ENCODE measurements at places on chromosomes 6 and 20. TPM values are rescaled to one million over a fixed set of nuclear protein-coding genes. Genes with fewer than 3 reads are reported as not detected.

- no peak for DNase-seq
Observed at GRCh38 chr6:109484122-109484521, 1.1 kb upstream of the ZBTB24 start.

Gene ADAM33
- 28.5 TPM for total RNA-seq

- no peak for DNase-seq
Observed at GRCh38 chr6:81562169-81562568, 190.3 kb downstream of the TENT5A start.

Gene HSPA12B
- total RNA-seq, result 58.2 TPM

DNA sequence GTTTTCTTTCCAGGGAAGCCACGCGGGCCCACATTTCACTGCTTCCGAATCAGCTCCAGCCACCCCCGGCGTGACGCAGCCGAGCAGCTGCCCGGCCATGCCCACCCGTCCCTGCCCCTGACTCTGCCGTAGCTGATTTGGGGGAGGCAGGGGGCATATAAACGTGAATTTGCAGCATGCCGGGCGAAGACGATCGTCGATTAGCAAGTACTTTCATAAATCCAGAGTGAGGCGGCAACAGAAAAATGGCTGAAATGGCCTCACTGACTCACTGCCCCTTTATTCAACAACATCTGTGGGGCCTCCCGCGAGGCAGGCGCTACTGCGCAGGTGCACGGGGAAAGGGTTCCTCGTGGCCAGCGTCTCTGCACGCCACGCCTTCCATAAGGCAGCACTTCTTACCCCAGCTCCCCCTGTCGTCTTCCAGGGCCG is 118.0 kb downstream of the DLL1 start:
- no peak for DNase-seq

Gene NHSL1
- 23.2 TPM for total RNA-seq

DNA sequence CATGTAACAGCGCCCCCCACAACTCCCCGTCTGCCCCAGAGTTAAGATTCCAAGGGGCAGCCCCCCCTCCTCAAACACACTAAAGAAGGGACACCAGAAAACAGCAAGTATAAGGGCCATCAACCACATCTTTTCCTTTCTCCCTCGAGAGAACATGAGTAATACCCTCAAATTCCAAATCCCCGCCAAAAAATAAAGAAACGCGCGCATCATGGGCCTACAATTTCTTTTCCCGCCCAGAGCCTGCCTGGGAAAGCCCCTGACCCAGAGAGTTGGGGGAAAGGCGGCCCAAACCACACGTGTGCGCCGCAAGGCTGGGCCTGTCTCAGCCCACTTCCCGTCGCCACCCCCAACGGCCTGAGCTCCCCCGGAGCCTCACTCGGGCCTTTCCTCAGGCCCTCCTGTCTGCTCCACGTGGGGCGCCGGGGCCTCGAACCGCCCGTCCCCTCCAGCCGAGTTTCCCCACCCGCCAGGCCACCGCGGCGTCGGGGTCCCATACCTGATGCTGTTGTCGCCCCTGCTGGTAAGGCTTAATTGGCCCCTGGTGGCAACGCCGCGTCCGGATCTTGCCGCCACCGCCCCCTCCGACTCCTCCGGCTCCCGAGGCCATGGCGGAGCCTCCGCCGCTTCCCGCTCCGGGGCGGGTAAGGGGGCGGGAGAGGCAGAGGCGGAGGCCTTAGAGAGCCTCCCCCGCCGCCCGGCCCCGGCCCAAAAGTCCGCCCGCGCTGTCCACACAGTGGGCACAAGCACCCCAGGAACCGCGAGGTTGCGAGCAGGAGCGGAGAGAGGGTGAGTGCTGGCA is 746 bp downstream of the NUP153 start:
- DNase-seq, result peak; percentile 33

Gene MSH5
- total RNA-seq, result 7.1 TPM

DNA sequence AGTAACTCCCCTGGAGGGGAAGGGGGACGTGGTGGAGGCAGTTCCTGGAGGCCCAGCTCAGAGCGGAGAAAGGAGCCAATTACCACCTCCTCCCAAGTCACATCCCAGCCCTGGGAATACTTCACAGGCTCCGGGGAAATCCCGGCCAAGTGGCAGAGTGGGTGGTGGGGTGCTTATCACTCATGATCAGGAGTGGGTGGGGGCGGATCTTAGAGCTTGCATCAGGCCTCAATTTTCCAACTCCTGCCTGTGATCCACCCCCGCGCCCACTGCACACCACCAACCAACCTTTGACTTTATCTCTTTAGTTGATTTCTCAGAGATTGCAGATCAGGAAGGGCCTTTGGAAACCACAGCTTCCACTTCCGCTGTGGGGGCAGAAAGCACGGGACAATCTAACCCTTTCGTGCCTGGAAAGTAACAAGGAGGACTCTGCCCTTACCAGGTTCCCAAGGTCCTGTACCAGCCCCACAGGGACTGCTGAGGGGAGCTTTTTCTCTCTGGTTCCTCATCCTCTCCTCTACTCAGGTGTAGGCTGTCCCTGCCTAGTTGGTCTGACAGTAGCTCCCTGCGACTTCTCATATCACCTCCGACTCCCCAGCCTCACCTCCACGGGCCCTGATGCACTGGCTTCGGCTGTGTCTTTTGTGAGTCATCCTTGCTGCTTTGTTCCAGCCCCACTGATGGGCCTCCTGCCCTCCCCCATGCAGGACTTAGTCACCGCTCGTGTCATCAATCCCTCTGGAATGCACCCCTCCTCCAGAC is 24.9 kb upstream of the IER3 start:
- DNase-seq, result peak; percentile 57

Gene SYCP2L
- total RNA-seq, result 1.3 TPM

DNA sequence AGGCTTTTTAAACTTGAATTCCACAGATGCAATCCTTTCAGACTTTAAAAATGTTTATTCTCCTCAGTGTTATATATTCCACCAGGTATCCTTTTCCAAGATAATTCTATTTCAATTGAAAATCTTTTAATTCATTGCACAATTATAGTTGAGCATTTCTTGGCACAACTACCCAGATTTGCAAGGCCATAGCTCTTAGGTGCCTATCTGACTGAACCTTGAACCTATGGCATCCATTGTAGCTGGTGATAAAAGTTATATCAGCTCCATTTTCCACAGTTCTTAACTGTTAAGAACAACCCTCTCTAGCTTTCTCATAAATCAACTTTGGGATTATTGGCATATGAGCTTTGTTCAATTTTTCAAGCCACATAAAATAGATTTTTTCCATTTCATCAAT is 42.4 kb downstream of the PACRG start:
- DNase-seq, result no peak

Gene HRH3
- not detected for total RNA-seq

GRCh38 chr6:53439556-53439955 is 90.8 kb upstream of the ELOVL5 start:
- DNase-seq, result no peak

Measured in omental fat pad (tissue), 4 donors.